RPMI7951 (cell line): ENCODE measurements at places on chromosomes 6 and 20.

- DNase-seq: peak; percentile 19
These were observed 78.9 kb downstream of the CRYBG1 start for GRCh38 chr6:106439459-106439858.

DNA sequence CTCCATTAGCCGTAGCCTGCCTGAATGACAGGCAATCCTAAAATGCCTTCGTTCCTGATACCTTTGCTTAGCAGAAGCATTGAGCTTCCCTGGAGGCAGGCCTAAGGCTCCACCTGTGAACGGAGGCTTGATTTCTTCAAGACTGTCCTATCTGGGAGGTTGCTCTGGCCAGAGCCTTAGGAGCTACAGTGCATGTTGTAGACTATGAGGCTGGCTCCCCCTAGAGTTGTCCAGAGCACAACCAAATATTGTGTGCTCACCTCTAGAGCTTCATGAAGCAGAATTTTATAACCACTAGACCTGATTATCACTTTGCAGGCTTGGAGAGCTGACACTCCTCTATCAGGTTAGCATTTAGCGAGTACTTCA is 217.8 kb downstream of the MAFB start:
- DNase-seq: no peak

DNA sequence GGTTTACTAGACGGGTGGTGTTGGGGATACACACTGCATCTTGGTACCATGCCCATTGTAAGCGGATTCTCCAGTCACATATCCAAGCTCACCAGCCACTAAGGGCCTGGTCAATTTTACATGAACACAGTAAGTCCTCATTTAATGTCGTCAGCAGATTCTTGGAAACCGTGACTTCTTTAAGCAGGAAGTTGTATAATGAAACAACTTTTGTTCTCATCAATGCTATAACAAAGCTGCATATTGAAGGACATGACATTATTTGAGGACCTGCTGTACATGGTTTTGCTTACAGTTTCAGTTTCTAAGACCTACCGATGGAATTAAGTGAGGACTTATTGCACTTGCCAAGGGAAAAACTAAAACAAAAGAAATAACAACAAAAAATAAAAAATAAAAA is 295.6 kb downstream of the SYNE1 start:
- DNase-seq: no peak

GRCh38 chr6:163694072-163694471 is 279.6 kb downstream of the QKI start:
- no peak for DNase-seq

DNA sequence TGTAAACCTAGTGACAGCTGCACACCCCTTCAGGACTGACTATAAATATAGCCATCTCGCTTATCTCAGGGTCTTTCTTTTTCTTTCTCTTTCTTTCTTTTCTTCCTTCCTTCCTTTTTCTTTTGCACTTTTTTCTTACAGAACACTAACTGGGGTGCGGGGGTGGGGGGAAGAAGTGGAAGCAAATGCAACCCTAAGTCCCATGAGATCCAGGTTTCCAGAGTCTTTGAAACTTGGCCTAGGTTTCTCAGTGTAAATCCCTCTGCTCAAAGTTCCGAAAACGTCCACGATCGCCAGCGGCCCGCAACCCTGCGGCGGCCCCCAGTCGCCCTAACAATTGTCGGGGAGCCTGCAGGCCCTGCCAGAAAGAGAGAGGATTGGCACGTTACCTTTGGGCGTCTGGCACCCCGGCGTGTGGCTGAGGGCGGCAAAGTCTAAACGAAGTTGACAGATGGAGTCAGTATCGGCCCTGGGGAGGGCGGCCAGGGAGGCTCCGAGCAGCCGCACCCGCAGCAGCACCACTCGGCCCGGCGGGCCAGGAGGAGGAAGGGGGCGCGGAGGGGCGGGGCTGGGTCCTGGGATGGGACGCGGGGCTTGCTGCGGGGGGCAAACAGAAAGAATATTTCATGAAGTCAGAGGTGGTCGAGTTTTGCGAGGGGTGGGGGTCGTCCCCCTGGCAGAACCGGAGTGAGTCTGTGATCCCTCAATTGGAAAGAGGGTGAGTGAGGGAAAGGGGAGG is 577 bp upstream of the FOXF2 start:
- no peak for DNase-seq

GRCh38 chr6:160042014-160042773 is 73.3 kb downstream of the IGF2R start:
- no peak for DNase-seq

DNA sequence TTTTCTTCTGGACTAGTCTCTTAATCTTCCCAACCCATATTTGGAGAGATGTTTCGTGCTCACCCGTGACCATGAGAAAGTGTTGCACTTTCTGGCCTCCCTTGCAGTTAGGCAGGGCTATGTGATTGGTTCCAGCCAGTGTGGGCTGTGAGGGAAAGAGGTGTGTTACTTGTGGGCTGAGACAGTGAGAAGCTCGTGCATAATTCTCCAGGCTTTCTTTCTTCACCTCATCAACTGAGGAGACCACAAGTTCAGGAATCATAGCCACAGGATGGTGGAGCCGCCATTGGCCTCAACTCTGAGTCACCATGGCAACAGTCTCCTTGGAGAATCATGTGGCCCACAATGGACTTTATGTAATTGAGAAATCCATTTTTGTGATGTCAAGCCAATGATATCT is 57.5 kb upstream of the FUCA2 start:
- DNase-seq: peak; percentile 27

- peak; percentile 48 for DNase-seq
These were observed 37.3 kb upstream of the AHI1 start for GRCh38 chr6:135534773-135535380.

- DNase-seq: no peak
These were observed 662 bp downstream of the ENTPD6 start for GRCh38 chr20:25195962-25196785.

DNA sequence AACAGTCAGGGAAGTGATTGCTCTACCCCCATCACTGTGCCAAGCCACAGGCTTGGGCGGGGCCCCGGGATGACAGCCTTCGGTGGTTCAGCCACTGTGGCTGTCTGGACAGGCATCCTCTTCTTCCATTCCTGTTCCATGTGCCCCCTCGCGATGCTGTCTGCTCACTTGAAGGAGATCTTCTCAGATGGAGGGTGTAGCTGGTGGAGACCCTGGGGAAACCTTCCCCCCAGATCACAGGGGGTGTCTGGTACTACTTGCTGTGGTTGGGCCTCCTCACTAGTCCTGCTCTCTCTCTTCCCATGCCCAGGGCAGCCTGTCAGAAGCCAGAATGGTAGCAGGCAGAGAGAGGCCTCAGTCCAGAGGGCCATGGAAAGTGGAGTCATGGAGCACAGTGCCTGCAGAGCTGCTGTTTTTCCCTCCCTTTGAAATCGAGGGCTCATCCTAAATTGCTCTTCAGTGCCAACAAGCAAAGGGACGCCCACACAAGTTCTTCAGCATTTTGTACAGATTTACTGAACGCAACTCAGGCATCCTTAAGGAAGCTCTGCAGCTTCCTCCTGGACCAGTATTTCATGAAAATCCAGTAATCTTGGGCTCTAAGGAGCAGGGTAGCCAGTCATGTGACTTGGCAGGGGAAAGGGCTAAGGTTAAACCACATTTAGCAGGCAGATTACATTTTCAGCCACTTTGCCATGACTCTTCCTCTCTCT is 326.6 kb downstream of the ZFAND3 start:
- DNase-seq: peak; percentile 49

DNA sequence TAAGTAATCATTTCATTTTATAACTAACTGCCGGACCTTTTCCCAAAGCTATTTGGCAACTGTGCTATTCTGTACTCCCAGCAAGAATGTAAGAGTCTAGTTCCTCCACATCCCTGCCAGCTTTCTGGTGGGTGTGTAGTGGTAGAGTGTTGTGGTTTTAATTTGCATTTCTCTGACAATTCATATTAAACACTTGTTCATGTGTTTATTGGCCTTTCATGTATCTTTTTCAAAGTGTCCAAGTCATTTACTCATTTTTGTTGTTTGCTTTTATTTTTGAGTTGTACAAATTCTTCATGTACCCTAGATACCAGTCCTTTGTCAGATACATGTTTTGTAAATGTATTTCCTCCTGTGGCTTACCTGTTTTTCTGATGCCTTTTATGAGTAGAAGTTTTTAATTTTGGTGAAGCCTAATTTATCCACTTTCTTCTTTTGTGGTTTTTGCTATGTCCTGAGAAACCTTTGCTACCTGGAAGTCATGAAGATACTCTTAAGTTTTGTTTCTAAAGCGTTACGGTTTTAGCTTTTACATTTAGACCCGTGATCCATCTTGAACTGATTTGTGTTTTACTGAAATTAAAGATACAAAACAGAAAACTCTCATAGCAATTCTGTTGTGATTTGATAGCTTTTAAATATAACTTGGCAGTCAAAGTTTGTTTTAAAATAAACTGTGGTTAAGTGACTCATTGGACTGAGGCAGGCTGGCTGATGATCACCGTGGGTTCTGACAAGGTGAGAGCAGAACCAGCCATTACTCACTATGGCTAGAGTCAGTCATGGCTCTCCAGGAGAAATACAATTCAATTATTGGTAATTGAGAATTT is 8.0 kb downstream of the MYLIP start:
- DNase-seq: peak; percentile 81

DNA sequence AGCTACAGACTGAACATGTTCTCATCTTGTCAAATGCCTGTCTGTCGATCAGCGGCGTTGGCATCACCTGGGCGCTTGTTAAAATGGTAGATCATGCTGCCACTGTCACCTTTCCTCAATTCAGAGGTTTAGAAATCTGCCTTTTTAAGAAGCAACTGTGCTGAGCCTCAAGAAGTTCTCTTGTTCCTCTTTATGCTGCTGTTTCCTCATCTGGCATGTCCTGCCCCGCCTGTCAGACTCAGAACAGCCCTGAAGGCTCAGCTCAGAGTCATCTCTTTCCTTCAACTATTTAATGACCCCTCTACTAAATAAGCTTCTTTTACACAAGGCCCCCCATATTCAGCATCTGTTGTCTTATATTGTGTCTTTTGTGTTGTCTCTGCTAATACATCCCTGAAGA is 368.2 kb downstream of the EPM2A start:
- DNase-seq: no peak

GRCh38 chr6:34066218-34066571 is 79.7 kb downstream of the GRM4 start:
- DNase-seq: no peak

DNA sequence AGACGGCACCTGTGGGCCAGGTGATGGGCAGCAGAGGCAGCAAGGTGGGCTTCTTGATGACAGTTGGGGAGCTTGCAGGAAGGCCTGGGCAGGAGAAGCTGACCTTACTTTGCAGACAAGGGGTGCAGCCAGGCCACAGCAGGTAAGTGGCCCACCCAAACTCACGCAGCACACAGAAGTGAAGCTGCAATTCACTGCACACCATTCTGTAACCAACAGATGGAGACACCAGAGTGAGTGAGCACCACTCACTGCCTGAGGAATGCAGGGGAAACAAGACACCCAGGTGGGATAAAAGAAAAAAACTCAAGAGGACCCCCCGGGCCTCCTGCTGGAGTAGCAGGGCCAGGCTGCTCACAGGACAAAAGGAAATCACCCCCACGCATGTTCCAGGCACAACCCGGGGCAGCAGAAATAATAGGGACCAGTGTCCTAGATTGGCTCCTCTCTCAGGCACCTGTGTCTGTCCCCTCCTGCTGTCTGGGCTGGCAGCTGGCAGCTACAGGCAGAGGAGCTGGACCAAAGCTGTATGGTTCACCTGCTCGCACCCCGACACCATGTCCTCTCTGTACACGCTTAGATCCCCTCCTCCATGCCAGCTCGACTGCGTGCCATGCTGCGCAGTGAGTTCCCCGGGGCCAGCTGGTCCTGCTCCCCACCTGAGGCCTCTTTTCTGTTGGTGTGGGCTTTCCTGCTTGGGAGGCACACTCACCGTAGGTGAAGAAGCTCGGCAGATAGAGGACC is 4.9 kb downstream of the MTCH1 start:
- no peak for DNase-seq

DNA sequence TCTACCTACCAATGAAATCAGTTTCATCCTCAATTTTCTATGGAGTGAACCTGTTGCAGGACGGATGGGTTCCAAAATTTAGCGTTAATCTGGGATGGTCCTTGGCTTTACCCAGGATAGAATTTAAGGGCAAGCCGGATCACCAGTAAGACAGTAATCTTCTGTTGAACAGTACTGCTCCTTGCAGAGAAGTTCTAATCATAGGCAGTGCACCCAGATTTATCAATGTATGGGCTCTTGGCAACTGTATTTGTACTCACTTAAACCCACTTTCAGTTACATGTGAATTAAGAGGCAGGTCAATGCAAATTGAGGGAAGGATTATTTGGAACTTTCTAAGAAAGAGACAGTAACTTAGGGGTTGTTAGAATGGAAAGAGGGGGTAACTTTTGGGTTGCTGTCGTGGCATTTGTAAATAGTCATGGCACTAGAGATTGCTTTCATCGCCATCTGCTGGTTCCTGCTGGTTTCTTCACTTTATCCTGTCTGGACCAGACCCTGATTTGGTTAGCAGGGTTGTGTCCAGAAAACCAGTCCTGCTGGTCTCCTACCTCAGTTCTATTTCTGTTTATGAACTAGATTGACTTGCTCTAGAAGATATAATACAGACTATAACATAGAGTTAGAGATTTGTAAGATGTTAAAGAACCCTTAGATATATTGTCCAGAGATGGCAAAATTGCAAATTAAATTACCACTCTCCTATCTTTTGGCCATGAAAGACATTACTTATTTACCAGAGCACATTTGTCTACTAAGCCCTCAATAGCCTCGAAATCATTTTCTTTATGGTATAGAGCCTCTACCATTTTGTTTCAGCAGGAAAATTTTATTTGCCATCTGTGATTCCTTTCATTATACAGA is 646.3 kb downstream of the UTRN start:
- DNase-seq: peak; percentile 46

DNA sequence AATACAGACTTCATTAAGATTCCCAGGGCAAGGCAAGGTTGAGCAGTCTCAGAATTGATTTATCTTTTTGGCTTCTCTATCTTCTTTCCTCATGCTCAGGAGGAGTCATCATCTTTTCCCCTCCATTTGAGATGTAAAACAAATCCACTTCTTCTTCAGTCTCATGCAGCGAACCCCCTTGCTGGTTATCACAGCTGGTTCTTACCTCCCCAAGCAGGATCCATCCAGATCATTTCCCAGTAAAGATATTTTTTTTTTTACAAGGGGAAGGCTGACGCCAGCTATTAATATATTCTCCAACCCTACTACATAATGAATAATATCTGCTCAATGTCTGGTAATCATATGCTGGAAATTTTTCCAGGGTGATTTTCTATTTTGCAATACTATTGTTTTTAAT is 508.9 kb upstream of the NOX3 start:
- no peak for DNase-seq

DNA sequence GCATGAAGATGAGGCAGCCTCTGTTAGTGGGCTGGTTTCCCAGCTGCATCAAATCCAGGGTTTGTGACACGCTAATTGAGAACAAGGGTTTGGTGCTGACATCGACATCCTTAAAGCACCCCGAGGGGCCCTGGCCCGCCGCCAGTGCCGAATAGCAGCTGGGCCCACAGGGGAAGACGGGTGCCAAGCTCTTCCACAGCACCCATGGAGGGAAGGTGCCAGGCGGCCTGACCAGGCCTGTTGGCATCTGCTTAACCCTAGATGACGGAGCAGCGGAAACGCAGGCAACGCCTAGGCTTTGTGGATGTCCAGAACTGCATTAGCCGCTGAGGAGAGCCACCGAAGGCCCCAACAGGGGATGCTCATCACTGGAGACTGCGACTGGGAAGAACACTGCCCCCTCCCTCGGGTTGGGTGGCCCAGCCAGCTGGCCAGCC is 16.0 kb downstream of the UQCC2 start:
- DNase-seq: peak; percentile 79

- DNase-seq: no peak
These were observed 11.6 kb upstream of the RSPO4 start for GRCh38 chr20:1013566-1014340.

GRCh38 chr20:6506906-6507305 is 260.6 kb upstream of the BMP2 start:
- DNase-seq: no peak
